ENCODE measurements at places on chromosomes 4 and X. TPM values are rescaled to one million over a fixed set of nuclear protein-coding genes. Genes with fewer than 3 reads are reported as not detected.
A peak's percentile ranks its signal among the peaks of the same experiment; 100 is the strongest.

- DNase-seq = no peak
Measured at GRCh38 chr4:9933956-9934355, 87.3 kb downstream of the SLC2A9 start.

The CLDN2 gene
- 0.75 TPM for polyA plus RNA-seq

GRCh38 chr4:101993842-101994775, 203.6 kb downstream of the BANK1 start:
- DNase-seq = peak; percentile 11

The NLRP2B gene
- not detected for polyA plus RNA-seq

DNA sequence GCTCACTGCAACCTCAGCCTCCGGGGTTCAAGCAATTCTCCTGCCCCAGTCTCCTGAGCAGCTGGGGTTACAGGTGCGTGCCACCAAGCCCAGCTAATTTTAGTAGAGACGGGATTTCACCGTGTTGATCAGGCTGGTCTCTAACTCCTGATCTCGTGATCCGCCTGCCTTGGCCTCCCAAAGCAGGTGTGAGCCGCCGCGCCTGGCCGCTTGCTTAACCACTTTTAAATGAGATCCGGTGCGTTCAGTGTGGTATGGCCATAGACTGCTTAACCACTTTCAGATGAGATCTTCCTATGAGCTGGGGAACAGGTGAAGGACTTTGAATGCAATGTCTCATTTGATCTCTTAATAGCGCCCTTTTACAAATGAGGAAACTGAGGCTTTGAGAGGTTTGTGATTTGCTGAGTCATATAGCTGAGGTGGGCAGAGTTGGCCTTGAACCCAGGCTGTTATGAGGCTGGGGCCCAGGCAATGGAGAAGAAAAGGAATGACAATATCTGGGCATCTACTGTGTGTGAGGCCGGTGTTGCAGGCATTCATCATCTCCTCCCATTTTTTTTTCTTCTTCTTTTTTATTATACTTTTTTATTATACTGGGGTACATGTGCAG, 41.9 kb upstream of the NSG1 start:
- DNase-seq = no peak

The SH2D1A gene
- 3.3 TPM for polyA plus RNA-seq

DNA sequence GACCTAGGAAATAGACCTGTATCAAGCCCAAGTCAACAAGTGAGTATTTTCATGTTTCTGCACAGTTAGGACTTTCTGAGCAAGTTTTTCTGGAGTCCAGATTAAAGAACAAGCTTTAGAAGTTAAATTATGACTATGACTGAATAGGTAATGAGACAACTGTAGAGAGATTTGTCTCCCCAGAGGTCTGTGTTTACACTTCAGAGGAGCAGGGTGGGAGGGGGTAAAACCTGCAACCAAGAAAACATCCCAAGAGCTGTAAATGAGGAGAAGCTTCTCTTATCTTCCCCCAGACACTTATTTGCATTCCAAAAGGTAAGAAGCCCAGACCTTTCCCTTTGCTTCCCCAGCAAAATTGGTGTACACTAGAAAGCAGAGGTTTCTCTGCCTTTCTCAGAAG, 22.1 kb upstream of the CEP135 start:
- no peak for DNase-seq

The CTAG1A gene
- not detected for polyA plus RNA-seq

DNA sequence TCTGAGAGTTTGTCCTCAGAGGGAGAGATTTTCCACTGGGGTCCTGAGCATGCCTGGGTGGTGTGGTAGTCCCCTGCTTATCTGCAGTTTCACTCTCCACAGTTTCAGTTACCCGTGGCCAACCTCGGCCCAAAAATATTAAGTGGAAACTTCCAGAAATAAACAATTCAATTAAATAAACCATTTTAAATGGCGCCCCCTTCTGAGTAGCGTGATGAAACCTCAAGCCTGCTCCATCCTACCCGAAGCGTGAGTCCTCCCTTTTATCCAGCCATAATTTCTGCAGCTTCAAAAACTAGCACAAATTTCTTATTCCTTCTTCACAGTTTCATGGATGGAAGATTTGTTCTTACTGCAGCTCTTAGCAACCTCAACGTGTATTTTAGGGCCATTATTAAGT, 26.7 kb downstream of the PNMA6E start:
- DNase-seq = no peak

The ZCCHC18 gene
- polyA plus RNA-seq = 2.5 TPM

DNA sequence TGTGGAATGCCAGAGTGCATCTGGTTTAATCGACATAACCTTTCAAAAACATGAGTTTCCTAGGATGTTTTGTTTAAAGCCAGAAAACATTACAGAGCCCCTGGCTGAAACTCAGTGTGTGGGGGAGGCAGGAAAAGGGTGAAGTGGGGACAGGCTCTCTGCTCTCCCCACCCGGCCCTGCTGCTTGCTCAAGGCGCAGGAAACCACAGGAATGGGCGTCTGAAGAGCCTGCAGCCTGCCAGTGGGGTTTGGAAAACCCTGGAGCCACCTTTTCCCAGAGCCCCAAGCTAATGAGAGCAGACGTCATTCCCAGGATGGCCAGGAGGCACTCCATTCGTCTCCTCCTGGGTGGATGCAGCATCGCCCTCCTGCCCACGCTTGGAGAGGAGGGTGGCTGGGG, 240.6 kb downstream of the AFAP1 start:
- DNase-seq = no peak

The TRO gene
- 128 TPM for polyA plus RNA-seq

DNA sequence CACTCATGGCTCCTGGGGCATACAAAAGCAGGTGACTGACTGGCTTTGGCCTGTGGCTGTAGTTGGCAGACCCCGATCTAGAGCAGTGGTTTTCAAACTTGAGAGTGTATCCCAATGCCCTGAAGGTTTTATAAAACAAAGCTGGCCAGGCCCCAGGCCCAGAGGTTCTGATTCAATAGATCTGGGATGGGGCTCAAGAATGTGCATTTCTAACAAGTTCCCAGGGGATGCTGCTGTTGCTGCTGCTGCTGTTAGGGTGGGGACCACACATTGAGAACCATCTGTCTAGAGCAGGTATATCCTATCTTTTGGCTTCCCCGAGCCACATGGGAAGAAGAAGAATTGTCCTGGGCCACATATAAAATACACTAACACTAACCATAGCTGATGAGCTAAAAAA, 7.3 kb downstream of the AIFM1 start:
- no peak for DNase-seq

- no peak for DNase-seq
Measured at GRCh38 chr4:150744570-150744969, 162.6 kb downstream of the MAB21L2 start.

DNA sequence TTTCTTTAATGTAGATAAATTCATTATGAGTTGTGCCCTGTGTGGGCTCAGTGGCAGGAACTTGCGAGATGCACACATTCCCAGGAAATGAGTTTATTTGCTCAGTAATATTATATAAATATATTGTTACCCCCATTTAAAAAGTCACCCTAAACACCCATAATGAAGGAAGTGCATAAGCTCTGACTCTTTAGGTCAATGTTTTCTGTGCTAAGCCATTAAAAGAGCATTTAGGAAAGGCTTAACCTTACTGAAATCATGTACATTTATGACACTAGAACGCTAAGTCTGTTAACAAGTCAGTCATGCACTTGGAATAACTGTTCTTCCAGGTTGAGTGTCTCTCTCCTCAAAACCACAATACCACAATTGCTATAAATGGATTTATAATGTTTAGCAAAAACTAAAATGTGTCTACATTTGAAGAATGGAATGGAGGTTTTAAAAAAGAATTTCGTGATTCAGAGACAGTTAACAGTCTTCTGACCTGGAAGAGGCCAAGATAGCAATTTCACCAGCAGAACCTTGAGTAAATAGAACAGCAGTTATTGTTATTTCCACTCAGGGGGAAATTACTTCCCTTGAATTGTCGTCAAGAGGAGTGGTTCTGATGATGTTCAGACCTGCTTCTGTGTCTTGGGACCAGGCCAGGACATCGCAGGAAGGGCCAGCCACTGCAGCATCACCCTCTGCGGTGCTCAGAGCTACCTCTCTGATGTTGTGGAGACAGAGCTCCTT, 91.1 kb upstream of the VEGFC start:
- DNase-seq = no peak

The CXCL5 gene
- polyA plus RNA-seq = not detected

DNA sequence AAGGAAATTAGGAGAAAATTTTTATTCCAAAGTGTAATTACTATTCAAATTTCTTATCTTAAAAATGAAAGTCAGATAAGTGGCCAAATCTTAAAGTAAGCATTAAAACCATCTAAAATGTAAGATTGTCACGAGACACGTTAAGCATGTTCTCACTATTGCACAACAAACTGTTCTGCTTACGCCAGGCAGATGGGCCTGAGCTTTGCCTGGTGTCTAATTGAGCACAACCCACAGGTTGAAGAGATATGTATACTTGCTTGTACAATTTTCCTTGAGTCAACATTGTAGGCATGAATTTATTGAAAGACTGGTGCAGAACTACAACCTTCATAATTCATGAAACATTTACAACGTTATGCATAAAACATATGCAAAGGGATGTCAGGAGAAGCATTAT, 3.9 kb downstream of the RNF128 start:
- no peak for DNase-seq

The SLC16A2 gene
- polyA plus RNA-seq = 47.2 TPM

- DNase-seq = no peak
Measured at GRCh38 chrX:40150503-40150902, 52.7 kb upstream of the BCOR start.

The PPP1R2C gene
- not detected for polyA plus RNA-seq

DNA sequence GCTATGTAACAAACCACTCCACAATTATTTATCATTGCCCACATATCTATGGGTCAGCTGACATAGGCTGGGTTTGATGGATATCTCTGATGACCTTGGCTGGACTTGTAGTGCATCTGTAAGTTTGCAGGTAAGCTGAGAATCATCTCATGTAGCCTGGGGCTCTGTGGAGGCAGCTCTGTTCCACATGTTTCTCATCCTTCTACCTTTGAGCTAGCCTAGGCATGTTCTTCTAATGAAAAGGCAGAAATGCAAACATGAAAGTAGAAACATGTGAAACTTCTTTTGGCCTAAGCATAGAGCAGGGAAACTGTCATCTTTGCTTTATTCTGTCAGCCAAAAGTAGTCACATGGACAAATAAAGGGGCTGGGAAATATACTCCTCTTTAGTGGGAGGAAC, 18.2 kb downstream of the MRPL1 start:
- DNase-seq = no peak

DNA sequence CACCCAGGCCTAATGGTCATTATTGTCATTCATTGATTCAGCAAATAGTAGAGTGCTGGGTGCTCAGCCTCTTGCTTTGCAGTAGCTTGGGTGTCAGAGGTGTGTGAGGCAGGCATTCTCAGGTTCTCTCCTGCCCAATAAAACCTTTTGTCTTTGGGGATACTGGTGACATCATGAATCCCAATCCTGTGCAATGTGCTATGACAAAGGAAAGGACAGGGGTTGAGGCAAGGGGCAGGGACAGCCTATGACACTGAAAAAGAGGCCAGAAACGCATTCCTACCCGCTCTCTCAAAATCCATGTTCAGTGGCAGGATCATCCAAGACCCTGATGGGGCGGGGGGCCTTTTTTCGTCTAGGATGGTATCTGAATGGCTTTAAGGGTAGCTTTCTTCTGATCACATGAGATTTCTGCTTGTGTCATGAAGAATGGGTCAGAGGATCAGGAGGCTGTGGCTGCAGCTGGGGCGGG, 1.5 kb upstream of the FAM193A start:
- no peak for DNase-seq

The STS gene
- polyA plus RNA-seq = 15.3 TPM

GRCh38 chr4:109395694-109396093, 37.9 kb upstream of the SEC24B start:
- DNase-seq = no peak

- no peak for DNase-seq
Measured at GRCh38 chrX:97766501-97767095, 882.9 kb downstream of the RPA4 start.
